Activated CD4-positive, alpha-beta T cell treated with anti-CD3 and anti-CD28 coated beads, Interleukin-2, Interleukin-4, amounts not matched to agents 100 ng/mL and 50 ng/mL, durations not matched to agents 16 hours and 8 hours (primary cell): ENCODE measurements at places on chromosomes 12 and 14.

DNA sequence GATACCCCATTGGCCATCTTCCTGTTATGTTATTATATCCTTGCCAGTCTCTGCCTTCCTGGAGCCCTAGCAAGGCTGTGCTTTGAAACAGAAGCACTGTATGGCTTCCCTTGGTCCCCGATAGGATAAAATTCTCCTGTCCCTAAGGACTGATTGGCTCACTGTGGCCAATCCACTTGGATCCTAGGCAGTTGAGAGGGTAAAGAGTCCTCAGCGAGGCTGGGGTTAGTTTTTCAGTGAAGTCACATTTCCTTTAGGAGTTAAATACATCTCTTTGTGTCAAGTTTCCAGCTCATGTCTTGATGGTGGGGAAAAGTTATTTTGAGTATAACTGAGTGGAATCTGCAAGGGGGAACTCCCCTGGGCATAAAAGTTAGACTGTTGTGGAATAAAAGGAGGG, 7.3 kb downstream of the AACS start:
- no peak for DNase-seq

- peak; percentile 83 for DNase-seq
Observed at GRCh38 chr14:94036313-94037167, 10.4 kb downstream of the OTUB2 start.

DNA sequence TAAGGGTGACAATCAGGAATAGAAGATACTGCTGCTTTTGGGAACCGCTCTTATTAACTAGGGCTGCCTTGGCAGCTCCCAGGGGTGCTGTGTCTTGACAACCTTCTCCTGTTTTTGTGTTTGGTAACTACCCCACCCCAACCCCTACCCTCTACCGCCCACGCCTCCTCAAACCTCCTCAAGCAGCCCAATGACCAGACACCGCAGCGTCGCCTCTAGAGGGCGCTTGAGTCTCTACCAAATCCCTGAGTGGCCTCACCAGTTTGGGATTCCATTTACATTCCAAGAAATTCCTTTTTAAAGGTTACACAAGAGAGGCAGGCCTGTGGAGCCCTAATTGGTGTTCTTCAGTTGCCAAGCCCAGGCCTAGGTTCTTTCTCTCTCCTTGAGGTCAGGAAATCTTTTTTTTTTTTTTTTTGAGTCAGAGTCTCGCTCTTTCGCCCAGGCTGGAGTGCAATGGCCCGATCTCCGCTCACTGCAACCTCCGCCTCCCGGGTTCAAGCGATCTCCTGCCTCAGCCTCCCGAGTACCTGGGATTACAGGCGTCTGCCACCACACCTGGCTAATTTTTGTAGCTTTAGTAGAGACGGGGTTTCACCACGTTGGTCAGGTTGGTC, 72.4 kb upstream of the USP44 start:
- peak; percentile 30 for DNase-seq

GRCh38 chr12:91009319-91009950, 4.7 kb upstream of the EPYC start:
- no peak for DNase-seq

GRCh38 chr12:26701604-26702215, 131.3 kb downstream of the ITPR2 start:
- DNase-seq, result peak; percentile 22

DNA sequence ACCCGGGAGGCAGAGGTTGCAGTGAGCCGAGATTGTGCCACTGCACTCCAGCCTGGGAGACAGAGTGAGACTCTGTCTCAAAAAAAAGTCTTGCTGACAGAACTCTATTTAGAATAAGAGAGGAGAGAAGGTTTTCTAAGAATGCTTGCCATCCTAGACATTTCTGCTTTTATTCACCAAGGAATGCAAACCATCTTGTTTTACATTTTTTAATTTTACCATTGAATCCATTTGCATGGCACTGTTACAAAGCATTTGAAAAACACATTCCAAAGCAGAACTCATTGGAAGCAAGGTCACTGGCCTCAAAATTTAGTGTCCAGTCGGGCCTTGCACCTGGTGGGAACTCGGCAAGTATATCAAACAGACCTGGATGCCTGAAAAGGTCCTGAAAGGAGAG, 44.2 kb upstream of the RASSF3 start:
- DNase-seq, result no peak

DNA sequence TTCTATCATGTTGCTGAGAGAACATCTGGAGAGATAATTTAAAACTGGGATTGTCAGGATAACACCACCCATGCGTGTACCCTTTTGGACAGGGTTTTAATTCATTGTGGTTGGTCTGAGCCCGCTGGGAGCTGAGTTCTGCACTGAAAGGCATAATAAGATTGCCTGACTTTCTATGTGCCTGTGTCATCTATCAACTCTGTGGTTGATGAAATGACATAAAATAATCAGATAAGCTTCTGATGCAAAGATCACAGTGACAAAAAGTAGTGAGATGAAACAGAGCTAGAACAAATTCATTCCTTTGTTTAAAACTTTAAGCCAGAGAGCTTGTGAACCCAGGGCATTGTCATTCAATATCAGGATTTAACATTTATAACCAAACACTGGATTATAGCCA, 98.7 kb downstream of the BBS10 start:
- no peak for DNase-seq

DNA sequence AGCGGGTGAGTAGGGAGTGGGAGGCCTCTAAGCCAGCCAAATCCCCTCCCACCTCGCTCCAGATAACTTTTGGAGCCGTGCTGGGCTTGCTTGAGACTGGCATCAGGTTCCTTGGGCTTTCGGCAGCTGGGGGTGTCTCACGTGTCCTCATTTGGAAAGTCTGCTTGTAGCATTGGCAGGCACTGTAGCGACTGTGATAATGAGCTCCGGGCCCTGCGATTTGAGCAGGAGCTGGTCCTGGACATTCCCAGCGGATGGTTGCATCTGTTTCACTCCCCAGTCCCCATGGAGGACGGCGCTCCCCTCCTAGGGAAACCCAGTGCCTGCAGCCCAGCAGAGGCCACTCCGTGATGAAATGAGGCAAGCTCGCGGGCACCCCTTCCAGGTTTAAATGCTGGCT, 49.4 kb downstream of the DGLUCY start:
- DNase-seq, result no peak
